ENCODE measurements at places on chromosomes 7 and 10.

GRCh38 chr10:47033541-47034270, 122.5 kb downstream of the PTPN20 start:
- no peak for DNase-seq

- no peak for DNase-seq
Measured at GRCh38 chr7:133130166-133130565, 48.3 kb upstream of the CHCHD3 start.

GRCh38 chr7:15620491-15621185, 58.8 kb upstream of the AGMO start:
- no peak for DNase-seq

DNA sequence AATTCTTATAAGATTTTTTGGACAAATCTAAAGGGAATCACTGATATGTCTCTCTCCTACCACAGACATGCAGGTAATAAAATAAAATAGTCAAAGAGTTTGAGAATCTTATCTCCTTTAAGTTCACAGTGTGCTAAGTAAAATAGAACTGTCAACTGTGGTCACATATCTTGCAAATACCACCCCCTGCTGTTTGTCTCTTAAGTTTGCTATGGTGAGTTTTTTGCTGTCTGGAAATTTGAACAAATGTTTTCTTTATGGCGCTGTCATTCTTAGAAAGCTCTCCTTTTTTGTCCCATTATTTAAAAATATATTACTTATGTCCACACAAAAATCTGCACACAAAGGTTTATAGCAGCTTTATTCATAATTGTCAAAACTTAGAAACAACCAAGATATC, 19.6 kb downstream of the GIMAP5 start:
- DNase-seq = no peak

- DNase-seq = no peak
Measured at GRCh38 chr10:125160856-125161706, 718 bp upstream of the CTBP2 start.

- DNase-seq = no peak
Measured at GRCh38 chr7:26704786-26705185, 159.6 kb downstream of the SKAP2 start.

GRCh38 chr10:68734349-68734748, 13.3 kb downstream of the CCAR1 start:
- DNase-seq = no peak

GRCh38 chr10:122172361-122173008, 98.6 kb upstream of the BTBD16 start:
- DNase-seq = no peak

GRCh38 chr10:122044045-122044661, 55.2 kb downstream of the TACC2 start:
- no peak for DNase-seq

DNA sequence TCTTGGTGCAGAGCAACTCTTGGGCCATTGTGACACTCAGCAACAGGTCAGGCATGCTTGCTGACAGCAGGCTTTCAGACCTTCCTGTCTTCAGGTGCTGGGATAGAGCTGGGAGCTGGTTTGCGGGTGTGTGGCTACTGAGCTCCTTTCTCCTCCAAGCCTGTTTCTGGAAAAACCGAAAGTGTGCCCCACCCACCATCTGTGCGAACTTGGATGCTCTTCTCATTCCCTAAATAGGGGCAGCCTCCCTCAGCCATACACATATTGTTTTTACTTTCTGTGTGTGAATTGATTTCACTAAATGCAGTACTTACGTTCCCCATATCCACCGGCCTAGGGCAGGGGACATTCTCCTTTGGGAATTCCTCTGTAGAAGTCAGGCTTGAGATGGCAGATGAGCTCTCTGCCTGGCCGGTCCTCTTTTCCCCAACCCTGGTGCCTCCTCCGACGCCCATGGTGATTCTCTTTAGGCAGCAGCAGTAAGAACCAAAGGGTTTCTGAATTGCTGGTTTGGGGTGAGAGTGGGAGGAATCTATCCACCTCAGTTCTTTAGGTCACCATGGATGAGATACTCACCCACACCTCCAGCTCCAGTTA, 6.3 kb upstream of the NEUROG3 start:
- DNase-seq = no peak

DNA sequence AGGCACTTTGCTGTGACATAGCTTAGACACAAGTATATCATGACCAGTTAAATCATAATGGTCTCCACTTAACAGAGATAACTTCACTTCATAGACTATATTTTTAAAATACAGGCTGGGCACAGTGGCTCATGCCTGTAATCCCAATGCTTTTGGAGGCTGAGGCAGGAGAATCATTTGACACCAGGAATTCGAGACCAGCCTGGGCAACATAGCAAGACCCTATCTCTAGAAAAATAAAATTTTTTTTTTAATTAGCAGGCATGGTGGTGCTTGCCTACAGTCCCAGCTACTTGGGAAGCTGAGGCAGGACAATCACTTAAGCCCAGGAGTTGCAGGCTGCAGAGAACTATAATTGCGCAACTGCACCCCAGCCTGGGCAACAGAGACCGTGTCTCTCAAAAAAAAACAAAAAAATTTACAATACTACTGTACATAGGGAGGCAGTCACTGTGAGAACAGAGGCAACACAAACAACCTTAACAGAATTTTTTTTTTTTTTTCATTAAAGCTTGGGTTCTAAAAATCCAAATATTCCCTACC, 105.1 kb downstream of the USP6NL start:
- DNase-seq = no peak

DNA sequence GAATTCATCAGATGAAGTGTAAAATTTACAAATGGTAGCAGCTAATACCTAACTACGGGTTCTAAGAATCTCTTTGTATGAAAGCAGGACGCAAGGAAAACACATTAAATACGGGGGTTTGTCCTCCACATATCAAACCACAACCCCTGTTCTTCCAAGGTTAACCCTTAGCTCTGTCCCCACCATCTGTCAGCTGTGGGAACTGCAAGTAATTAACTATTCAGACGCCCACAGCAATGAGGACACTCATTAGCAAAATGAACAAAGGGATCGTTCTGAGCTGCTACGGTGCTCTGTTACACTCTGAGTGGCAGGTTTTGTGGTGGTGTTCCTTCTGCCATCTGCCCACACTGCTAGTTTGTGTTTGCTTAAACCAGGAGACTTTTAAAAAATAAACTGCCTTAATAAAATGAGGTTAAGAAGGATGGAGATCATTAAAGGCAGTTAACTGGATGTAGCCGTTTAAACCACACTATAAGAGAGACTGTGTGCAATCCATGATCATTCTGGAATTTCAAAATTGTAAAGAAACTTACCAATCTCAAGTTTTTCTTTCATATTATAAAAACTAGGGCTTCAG, 51.4 kb downstream of the C10orf67 start:
- no peak for DNase-seq

- DNase-seq = no peak
Measured at GRCh38 chr7:45143616-45144015, 14.0 kb upstream of the RAMP3 start.

Measured in T follicular helper cell (primary cell).